ENCODE measurements at places on chromosomes 1 and 21.

- no peak for DNase-seq
Measured at GRCh38 chr1:45216200-45216541, 9.8 kb upstream of the ZSWIM5 start.

GRCh38 chr1:66275083-66275482, 258.9 kb upstream of the SGIP1 start:
- DNase-seq, result no peak

DNA sequence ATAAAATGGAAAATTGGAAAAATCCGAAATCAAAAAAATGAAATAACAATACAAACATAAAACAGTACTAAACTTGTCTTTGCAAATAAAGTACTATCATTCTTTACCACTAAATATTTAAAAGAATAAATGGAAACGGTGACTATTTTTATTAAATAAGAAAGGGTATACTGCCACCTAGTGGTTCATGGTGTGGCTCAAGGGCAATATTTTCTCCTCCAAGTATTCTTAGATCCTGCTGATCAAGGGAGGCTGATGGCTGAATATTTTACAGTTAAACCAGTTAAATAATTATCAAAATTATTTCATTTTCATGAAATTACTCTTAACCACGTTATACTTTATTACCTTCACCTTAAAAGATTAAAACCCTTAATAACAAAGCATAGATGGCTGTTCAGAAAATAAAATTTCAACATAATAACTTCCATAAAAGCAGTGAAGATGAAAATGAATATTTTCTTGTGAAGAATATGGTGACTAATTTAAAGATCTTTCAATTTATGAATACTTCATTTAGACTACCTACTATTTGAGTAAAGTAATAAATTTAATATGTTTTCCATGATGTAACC, 1793.9 kb downstream of the NCAM2 start:
- peak; percentile 16 for DNase-seq

DNA sequence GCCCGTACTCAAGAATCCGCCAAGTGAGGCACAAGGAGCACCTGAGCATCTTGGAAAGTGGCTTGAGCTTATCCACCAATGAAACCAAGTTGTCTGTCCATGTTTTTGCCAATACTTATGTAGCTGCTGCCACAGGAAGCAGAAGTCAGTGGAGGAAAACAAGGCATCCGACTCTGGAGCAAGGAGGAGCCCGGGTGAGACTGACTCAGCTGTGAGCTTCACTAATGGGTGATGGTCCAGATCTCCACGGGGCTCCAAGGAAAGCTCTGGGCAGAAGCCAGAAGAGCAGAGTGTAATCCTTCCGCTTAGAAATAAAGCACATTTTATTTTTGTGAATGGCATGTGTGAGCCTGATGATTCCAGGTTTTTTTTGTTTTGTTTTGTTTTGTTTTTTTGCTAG, 12.3 kb upstream of the SSR2 start:
- no peak for DNase-seq

DNA sequence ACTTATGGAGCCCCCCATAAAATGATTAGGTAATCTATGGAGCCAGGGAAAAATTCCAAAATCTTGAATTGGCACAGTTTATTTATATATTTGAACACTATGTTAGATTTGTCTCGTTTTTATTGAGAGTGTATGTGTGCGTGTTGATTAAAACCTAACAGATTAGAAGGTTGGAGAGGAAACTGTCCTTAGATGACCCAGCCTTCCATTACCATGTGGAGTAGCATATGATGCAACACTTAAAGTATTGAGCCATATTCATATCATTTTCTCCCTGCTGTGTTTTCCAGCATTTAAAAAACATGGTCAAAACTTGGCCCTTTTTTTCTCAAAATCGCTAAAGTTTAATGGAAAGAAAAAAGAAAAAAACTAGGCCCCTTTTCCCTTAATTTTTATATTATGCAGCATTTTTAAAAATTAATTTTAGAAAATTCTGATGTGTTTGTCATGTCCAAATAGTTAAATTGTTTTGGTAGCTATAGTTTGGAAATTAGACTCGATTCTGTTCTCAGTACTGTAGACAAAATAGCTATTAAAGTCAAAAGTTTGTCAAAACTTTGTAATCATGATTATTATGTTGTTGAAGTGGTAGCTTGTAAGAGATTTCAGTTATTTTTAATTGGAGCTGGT, 2.3 kb downstream of the LRRC8D start:
- DNase-seq, result no peak

DNA sequence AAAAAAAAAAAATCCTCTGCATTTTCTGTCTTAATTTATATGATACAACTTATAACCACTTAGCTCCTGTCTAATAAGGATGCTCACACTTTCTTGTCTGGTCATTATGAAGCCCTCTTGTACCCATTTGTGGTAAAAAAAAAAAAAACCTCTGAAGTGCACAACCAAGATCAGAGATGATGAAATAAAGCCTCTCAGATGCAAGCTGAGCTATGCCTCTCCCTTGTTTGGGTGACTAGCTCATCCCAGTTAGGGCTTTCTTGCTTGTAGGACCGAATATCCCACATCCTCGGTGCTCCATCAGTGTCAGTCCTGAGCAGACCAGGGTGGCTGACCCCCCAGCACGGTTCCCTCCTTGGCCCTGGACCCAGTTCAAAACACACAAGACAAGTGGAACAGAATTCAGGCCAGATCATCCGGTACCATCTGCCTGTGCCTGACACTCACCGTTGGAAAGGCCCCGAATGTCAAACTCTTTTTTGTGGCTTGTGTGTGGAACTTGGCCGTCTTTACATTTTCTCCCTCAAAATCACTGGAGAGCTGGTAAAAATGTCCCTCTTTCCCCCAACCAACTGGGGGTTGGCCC, 6.3 kb upstream of the SELENON start:
- DNase-seq, result no peak

- no peak for DNase-seq
Measured at GRCh38 chr1:171666114-171666769, 13.8 kb upstream of the MYOC start.

- peak; percentile 86 for DNase-seq
Measured at GRCh38 chr1:178126741-178127185, 32.9 kb downstream of the RASAL2 start.

DNA sequence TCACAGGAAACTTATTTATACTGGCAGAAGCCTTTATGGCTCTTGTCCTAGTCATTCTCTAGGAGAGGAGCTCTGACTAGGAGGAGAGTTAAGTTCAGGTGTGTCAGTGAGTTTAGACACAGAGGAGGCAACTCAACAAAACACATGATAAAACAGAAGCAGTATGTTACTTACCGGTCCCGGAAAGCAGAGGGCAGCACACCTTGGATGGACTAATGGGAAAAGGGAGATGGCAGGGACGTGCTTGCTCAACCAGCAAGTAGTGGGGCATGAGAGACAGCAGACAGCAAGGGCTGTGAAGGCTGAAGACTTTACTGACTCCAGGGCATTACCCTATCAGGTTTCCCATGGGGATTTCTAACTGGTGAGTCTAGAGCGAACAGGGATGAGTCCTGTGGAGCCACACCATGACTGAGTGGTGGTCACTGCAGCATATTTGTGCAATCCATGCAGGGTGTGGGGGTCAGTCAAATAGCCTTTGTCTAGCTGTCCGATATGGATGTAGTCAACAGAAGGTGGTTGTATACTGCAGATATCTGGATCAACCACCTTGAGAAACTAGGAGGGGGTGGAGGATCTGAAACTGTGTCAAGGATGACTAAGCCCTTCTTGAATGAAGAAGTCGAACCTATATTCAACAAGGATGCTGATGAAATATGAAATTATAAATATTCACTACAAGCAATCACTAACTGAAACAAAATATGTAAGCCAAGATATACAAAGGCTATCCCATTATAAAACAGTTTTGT, 596.3 kb upstream of the CHRM3 start:
- no peak for DNase-seq

GRCh38 chr1:85502171-85502570, 37.2 kb upstream of the DDAH1 start:
- no peak for DNase-seq

- DNase-seq, result no peak
Measured at GRCh38 chr1:31244326-31244725, 4.6 kb upstream of the NKAIN1 start.

DNA sequence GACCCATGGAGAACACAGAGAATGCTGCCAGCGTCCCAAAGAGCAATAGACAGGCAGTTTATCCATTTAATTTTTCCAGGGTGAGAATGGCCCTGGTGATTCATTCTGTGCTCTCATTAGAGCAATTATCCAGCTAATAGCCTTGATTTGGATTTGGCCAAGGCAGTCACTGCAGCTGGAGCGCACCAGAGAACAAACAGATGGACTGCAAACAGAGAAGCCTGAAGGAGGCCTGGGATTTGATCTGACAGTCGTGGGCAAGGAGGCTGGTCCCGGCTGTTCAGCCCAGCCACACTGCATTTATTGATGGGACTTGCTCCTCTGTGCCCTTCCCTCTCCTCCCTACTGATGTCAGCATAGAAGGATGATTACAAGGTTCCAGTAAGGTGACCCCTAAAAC, 353.9 kb upstream of the C1orf174 start:
- DNase-seq, result no peak

- no peak for DNase-seq
Measured at GRCh38 chr1:214187933-214188332, 93.0 kb upstream of the SMYD2 start.

- no peak for DNase-seq
Measured at GRCh38 chr1:171909711-171910110, 68.4 kb downstream of the DNM3 start.

DNA sequence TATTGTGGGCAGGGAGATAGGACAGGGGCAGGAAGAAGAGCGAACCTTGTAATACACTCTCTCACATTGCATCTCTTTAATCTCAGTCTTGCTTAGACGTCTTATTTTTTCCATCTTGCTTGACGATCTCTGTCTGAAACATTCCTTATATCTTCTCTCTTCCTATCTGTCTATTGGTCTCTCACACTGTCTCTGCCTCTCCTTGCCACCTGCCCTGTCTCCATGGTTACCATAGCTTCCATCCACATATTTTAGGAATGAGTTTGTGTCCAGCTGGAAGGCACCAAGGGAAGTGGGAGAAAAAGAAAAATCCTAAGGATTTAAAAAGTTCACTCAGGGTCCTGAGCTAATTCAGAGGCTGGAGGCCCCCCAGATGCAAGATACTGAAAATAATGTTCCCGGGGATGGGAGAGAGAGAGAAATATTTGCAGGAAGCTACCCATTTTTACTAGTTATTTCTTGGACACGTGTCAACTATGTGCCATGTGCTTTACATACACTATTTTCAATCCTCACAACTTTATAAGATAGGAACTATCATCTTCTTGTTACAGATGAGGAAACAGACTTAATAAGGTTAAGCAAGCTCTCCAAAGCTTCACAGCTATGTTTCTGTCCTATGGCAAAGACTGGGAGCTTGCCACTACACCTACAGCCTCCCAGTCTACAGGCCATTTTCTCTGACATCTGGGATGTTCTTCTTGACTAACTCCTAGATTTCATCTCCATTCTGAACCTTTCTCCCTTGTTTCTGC, 933 bp downstream of the ANKRD34A start:
- peak; percentile 38 for DNase-seq

DNA sequence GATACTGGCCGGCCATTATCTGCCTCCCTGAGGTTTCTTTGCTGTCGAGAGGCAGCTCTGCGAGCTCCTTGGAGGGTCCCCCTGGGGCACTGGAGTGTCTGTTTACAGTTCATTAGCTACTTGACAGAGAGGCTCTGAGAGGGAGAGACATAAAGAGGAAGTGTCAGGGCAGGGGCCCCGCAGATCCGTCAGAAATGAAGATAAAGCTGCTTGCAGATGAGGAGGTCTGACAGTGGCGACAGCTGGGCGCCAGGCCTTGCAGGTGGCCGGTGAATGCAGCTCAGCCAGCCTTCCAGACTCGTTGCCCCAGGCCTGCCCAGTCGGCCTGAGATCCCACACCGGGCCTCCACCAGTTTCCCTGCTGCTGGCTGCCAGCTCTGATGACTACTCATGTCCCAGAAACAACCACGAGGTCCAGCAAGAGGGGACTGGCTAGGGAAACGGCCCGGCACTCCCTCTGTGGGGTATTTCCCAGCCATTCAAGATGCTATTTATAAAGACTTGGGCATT, 84.7 kb downstream of the DISP3 start:
- no peak for DNase-seq

DNA sequence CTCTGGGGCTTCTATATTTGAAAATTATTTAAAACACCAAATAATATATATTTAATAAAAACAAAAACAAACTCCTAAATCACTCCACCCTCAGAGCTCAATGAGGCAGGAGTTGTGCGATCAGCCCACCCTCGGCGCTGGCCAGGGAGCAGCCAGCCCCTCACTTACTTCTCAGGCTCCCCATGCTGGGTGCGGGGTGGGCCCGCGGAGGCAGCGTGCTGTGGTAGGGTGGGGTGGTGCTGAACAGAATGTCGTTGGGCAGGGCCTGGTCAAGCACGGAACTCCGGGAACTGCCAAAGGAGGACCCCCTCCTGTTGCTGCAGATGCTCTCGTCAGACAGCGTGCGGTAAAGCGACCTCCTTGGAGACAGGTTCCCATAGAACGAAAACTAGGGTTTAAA, 204.5 kb downstream of the SIPA1L2 start:
- DNase-seq, result no peak

DNA sequence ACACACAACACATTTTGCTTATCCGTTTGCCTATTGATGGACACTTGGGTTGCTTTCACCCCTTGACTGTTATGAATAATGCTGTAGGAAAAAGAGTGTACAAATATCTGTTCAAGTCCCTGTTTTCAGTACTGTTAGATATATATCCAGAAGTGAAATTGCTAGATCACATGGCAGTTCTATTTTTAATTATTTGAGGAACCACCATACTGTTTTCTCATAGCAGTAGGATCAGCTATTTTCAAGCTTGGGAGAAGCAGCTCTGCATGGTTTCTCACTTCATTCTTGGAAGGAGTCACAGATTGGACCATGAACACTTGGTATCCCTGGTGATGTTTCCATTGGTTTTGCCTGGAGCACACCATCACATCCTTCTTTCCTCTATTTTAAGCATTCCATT, 114.4 kb upstream of the ZP4 start:
- DNase-seq, result no peak

DNA sequence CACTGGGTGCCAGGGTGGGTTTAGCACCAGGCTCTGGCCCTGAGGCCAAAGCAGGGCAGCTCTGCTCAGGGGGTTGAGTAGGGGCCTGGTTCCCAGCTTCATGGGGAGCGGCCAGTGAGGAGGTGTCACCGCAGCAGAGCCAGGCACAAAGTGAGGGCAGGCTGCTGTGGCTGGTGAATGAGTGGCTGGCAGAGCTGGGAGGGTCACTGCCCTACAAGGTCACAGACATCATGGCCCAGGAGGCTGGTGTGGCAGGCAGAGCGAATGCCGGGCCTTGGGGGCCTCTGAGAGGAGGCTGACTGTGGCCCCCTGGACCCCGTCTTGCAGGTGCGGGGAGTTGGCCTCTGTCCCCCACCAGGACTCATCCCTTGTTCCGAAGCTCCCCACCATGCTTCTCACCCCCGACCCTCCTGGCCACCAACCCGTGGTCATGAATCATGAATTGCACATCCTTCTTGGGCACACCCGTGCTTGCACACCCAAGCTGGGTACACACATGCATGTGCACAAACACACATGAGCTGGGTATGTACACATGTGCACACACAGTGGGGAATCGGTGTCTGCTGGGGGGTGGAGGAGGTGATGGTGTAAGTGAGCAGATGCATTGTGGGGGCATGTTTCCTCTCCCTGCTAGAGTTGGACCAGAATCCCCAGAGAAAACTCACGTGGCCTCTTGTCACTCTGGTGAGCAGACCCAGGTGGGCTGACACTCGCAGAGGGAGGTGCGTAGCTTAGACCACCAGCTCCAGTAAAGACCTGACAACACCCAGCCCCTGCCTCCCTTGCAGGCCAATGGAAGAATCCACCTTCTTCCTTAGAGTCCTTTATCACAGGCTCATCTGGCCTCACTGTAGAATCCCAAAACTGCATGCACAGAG, 4.8 kb upstream of the GNB1 start:
- DNase-seq, result no peak

GRCh38 chr1:29196863-29197589, 15.3 kb upstream of the SRSF4 start:
- no peak for DNase-seq
